ENCODE measurements at places on chromosomes 3 and 15.

GRCh38 chr3:25381083-25381482, 47.0 kb upstream of the RARB start:
- DNase-seq, result no peak

DNA sequence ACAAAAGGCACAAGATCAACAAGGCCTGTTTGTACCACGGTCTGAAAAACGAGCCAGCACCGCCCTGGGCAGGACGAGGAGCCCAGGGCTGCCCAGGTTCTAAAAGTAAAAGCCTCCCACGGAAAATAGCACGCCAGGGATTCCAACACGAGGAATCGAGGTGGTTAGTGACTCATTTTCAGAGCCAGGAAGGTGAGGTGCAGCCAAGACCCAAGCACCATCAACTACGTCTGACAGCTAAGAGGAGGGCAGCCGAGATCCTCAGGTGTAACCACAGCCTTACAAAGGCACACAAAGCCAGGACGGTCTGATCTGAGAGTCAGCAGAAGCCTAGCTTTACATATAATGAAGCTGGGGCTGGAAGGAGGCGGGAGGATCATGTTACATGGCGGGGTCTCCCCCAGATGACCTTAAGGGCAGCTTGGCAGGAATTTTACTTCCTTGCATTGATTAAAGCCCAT, 52.5 kb downstream of the ATP10A start:
- DNase-seq, result no peak

DNA sequence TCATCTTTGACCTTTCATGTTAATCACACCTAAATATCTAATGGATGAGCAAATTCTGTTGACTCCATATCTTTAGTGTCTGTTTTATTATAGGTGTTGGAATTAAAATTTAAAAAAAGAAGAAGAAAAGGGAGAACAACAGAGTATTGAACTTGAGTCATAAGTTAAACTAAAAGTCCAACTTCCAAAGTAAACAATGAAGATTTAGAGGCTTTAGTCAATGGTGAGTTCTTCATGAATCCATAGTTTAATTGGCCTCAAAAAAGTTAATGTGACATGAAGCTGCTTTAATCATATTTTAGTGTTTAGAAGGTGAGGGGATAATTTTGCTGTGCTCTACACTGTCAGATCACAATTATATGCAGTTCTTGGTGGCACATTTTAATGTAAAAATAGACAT, 288.2 kb upstream of the RORA start:
- DNase-seq, result no peak

DNA sequence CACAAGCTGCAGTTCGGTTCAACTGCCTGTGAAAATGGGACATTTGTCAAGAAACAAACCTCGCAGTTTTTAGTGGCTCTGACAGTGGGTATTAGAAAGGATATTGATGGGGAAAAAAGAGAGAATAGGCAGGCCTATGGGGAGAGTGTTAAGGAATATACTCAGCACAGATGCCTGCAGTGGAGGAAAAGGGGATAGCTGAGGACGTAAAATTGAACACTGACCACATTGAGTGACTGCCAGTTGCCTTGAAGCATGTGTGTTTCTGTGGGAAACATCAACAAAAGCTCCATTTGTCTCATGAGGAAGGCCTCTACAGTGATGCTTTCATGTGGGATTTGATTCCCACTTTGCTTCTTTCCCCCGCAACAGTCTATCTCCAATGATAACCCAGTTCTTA, 1042.1 kb downstream of the TUSC7 start:
- DNase-seq, result no peak

- no peak for DNase-seq
Measured at GRCh38 chr3:69204315-69204957, 82.0 kb upstream of the LMOD3 start.

DNA sequence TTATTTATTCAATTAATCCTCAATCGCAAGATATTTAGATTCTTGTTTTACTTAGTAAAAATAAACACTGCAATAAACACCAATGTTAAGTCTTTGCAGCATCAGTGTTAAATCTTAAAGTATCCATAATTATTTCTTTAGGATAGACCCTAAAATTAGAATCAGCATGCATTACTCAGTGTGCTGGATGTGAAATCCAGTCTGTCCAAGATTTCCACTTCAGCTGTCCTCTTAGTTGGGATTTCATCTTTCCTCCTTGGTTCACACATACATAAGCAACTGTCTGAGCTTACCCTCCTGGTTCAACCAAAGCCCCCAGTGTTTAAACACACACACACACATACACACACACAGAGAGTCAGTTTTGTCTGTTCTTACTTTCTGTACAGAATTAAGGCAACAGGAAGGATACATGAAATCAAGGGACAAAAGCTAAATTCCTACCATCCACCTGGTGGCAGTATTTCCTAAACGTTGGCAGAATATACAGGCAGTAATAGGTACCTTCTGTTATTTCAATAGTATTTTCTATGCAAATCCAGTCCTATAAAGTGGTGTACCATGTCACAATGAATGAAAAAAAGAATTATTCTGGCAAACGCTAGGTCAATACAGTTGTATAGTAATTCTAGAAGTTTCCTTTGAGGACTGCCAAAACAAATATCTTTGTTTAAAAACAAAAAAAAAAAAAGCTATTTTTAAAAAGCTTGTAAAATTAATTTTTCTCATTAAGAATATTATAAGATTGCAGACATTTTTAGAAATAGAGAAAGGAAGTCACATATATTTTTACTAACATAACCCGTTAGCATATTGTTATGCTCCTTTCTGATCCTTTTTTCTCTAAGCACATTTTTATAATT, 27.3 kb upstream of the DMXL2 start:
- DNase-seq, result peak; percentile 32

- DNase-seq, result no peak
Measured at GRCh38 chr3:110311541-110311940, 760.1 kb upstream of the NECTIN3 start.

GRCh38 chr15:81197688-81198281, 1.1 kb downstream of the IL16 start:
- DNase-seq, result no peak

GRCh38 chr3:42936157-42936981, 30.4 kb downstream of the ZNF662 start:
- no peak for DNase-seq

GRCh38 chr15:62173215-62173614, 8.1 kb upstream of the C2CD4B start:
- DNase-seq, result no peak

GRCh38 chr15:64901141-64901540, 10.6 kb upstream of the ANKDD1A start:
- no peak for DNase-seq

DNA sequence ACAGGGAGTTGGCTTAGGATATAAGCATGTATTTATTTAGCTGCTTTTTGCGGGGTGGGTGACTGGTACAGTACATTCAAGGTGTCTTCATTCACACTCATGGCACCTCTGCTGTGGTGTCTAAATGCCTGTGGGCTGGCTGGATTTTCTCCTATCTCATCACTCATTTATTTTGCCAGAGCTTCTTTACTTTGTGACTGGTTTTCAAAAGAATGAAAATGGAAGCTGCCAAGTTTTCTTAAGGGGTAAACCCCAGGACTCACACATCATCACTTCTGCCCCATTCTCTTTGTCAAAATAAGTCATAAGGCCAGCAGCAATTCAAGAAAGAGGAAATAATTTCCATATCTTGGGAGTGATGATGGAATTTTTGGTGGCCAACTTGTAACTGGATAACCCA, 493.4 kb upstream of the ALCAM start:
- no peak for DNase-seq

- DNase-seq, result no peak
Measured at GRCh38 chr15:59553879-59554735, 57.5 kb upstream of the GCNT3 start.

- no peak for DNase-seq
Measured at GRCh38 chr3:24004171-24004938, 59.3 kb downstream of the NR1D2 start.

DNA sequence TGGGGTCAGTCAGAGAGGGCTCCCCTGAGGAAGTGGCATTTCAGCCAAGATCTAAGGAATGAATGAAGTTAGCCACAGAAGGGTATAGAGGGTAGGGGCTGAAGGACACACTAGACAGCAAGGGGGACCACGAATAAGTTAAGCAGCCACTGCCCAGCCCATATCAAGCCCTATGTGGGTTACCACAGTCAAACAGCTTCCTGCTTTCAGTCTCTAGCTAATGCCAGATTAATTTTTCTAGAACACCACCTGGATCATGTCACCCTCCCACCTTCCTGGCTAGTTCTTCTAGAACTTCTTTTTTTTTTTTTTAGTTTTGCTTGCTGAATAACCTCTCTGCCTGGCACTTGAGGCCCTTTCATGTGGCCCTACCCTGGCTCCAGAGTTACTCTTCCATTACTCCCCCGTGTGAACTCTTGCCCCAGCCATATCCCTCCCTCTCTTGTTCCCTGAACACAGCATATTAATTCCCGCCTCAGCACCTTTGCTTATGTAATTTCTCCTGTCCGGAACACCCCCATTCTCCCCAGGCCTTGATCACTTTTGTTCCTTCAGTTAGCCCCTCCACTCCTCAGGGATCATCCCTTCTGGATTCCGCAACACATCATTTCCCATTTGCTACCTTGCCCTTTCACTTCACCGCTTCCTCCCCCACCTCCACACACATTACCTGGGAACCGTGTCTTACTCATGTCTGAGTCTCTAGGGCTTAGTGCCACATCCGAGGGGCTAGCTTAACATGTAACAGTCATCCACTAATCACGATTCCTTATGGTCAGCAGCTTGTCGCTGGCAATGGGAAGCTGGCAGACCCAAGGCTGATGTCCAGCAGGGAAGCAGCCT, 20.6 kb upstream of the BNC1 start:
- no peak for DNase-seq

- DNase-seq, result no peak
Measured at GRCh38 chr3:13305623-13306022, 114.5 kb downstream of the NUP210 start.

GRCh38 chr3:188137051-188137450, 16.9 kb upstream of the LPP start:
- DNase-seq, result no peak

- no peak for DNase-seq
Measured at GRCh38 chr3:88061746-88062145, 2.7 kb downstream of the ZNF654 start.

- no peak for DNase-seq
Measured at GRCh38 chr3:73556520-73557372, 68.0 kb downstream of the PDZRN3 start.

DNA sequence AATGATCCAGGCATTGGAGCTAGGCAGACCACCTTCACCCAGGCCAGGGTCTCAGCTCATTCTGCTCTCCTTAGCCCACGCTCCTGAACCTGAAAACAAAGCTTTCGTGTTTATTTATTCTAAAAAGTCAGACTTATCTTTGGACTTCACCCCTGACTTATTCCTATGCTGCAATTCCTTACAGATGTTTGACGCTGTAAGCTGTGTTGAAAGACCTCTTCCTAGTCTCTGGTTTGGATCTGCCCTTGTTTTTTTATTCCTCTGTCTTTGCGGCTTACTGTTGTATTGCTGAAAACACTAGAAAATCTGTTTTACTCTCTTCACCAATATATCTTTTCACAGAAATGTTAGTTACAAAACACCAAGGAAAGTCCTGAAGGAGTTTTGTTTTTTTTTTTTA, 40.5 kb upstream of the LDHAL6B start:
- no peak for DNase-seq

GRCh38 chr3:183959214-183959613, 58.5 kb downstream of the ABCC5 start:
- no peak for DNase-seq

GRCh38 chr3:69332934-69333333, 53.0 kb downstream of the FRMD4B start:
- no peak for DNase-seq

- no peak for DNase-seq
Measured at GRCh38 chr3:27540231-27540630, 56.0 kb upstream of the SLC4A7 start.

GRCh38 chr15:89486726-89487050, 9.7 kb downstream of the RHCG start:
- no peak for DNase-seq

GRCh38 chr15:81504170-81504905, 130.3 kb upstream of the TMC3 start:
- no peak for DNase-seq

DNA sequence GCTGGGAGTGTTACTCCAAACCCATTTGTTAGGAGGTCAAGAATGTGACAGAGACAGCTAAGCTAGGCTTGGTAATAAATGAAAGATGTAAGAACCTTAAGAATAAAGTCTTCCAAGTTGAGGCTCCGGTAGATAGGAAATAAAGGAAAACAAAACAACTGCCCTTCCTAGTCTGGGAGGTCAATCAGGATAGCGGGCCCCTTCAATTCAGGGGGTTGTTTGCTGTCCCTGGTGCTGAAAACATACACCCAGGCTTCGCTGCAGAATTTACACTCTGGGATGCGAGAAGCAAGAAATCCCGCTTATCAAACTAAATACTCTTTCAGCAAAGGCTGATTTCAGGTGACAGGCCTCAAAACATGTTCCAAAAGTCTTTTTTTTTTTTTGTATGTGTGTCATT, 393.4 kb downstream of the NTRK3 start:
- DNase-seq, result no peak

DNA sequence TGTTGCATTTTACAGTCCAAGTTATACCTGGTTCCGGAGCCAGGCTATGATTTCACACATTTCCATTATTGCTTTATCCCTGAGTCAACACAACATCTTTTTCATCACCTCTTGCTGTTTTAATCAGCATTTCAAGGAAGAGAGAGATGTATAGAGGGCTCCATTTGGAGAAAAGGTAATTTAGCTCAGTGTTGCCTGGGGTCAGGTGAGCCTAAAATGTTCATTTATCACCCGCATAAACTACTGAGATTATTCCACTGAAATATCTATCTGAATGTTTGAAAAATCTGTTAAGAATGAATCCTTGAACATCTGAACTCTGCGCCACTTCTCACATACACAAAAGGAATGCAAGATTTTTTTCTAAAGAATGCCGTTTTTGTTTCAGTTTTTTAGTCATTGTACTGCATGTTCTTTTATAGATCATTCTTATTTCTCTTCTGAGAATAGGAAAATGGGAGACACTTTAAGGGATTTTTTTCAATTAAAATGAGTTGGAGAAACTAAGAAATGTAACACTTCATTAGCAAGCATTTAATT, 51.5 kb upstream of the AGTR1 start:
- DNase-seq, result no peak

DNA sequence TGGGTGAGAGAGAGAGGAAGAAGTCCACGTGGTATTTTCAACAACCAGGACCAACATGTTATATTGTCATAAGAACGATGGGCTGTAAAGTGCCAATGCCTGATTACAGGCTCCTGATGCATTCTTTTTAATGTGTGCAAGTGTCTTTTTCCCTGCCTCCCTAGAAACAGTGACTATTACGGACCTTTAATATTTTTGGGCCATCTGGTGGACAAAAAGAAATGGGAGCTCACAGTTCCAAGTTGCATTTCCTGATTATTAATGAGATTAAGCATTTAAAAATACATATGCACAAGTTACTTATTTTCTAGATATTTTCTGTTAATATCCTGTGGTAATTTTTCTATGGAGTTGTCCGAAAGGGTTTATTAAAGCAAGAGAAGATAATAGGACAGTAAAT, 530.2 kb downstream of the NR2F2 start:
- DNase-seq, result no peak

DNA sequence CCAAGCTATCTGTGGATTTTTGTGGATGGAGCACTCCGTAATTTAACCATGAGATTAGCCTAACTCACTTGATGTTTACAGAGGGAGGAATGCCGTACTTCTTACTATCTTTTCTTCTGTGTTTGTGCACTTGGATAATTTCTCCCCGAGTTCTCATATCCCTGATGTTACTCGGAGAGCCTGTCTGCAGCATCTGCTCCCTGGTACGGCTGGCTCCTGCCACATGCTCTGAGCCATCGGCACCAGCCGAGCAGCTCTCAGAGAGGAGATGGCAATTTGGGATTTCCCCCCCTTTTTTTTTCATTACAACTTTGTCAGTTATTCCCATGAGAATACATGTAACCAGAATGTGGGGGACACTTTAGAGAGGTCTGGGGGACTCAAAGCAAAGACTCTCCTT, 155.0 kb downstream of the MCTP2 start:
- DNase-seq, result no peak
